ENCODE measurements at places on chromosomes 2 and 18.

DNA sequence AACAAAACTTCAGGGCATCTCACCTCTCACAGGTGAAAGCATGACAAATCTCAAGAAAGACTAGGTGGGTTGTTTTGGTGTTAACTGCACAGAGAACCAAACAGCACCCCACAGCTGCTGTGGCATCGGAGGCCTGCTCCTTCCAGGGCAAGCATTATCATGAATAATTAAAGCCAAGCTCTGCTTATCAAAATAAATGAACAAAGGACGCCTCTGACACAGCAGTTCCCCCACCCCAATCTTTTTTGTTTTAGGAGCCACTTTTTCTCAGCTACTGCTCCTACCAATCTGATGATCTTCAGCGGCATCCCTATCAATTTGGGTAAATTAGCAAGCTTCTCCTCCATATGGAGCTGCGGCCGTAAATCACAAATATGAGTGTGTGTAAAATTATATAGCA lies 58.6 kb downstream of the KLF7 start:
- no peak for DNase-seq

GRCh38 chr2:235949567-235950472 lies 218.4 kb downstream of the GBX2 start:
- DNase-seq = no peak

- DNase-seq = no peak
Observed at GRCh38 chr2:150182566-150183235, 304.8 kb downstream of the RND3 start.

DNA sequence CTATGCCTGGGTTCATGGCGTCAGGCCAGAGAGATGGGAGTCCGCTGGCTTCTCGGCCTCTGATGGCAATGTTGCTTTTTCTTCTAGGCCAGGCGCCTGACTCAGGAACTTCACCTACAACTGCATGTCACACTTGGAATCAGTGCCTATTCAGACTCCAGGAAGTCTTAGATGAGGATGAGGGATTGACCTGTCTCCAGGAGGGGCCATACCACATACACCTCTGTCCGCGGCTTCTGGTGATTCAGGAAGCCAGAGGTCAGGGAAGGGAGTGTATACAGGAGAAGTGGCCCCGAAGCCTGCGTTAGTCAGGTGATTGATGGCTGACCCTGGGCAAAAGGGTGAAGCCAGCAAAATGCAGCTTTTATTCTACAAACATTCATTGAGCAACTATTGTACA lies 109.1 kb upstream of the RMDN2 start:
- DNase-seq = no peak

DNA sequence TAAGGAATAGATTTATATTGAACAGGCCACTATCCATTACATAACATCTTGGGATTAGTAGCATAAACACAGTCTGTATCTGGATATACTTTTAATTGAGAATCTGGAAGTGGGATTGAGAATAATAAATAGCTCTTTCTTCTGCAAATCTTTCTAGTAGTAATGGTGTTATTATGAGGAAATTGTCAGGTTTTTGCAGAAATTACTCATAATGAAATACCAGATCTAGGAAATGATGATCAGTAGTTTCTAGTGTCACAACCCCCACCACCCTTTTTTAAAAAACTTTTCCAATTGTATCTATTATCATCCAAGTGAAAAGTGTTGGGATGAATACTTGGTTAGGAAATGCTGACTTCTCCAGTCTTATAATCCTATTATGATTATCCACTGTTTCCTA lies 18.7 kb downstream of the NBEAL1 start:
- DNase-seq = no peak

DNA sequence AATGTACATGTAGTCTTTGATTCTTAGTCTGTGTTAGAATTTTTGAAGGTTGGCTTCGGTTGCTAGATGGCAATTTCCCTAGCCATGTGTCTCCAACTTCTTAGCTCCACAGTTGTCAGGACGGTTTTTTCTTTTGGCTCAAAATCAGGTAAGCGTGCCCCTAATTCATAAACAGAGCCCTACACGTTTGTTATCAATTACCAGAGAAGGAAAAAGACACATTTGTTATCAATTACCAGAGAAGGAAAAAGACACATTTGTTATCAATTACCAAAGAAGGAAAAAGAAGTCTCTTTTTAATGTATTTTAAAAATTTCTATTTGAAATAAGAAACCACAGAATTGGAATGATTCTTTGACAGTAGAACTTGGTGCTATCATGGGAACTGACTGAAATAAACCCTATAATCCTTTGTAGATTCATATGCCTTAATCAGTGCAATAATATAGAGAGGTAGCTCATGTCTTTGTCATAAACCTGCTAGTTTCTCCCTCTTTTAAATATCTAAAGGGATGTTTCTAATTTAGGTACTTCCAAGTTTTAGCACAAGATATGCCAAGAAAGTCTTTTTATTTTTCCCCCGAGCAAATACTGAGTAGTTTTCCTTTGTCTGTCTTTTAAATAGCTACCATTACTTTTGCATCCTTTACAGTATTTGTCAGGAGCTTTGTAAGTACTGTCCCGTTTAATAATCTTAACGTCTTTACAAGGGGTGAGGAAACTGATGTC lies 35.9 kb downstream of the CAMKMT start:
- DNase-seq = no peak

GRCh38 chr2:223837287-223838061 lies at the start of gene AP1S3:
Gene AP1S3 (minus strand): TSS chr2:223837582. CDS start chr2:223837450, 132 bp downstream.
- DNase-seq = peak; percentile 84

DNA sequence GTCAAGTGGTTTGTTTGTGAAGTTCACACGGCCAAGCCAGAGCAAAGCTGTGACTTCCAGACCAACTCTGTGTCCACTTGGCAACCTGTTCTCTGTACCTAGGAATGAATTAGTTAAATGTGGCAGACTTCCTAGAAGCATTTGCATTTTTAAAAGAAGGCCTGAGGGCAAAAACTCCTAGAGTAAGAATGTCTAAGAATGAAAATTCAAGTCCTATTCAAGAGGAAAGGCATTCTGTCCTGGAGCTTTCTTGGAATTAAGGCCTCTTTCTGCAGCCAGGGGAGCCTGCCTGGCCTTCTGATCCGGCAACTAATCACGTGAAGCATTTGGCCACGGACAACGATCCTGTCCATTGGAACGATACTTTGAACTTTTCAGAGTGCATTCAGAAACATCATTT lies 155.0 kb downstream of the SETBP1 start:
- DNase-seq = no peak

- no peak for DNase-seq
Observed at GRCh38 chr18:46283895-46284295, 179.7 kb downstream of the HAUS1 start.

- DNase-seq = no peak
Observed at GRCh38 chr2:173327421-173327820, 27.3 kb upstream of the CDCA7 start.

DNA sequence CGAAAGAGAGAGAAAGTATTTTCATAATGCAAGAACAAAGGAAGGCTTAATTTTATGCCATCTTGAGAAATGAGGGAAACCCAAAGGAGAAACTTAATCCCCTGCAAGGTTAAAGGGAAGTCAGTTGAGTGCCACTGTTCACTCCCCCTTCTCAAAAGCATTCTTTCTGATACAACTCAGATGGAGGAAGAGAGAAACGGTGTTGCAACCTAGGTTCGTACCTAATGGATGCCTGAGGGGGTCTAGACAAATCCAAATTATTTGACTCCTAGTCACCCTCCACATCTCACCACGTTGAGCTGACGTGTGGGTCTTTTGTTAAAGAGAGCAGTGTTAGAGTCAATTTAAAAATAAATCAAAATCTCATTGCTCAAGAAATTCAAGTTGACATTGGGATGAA lies 52.6 kb upstream of the UNC80 start:
- DNase-seq = no peak

GRCh38 chr2:16105669-16106281 lies 165.4 kb downstream of the MYCN start:
- no peak for DNase-seq
